LHCN-M2 (cell line): ENCODE measurements at places on chromosomes 6 and 20. TPM values are rescaled to one million over a fixed set of nuclear protein-coding genes. Genes with fewer than 3 reads are reported as not detected.

TRAPPC3L gene
- 0.06 TPM in 1 of 2 replicates, not detected in the other for total RNA-seq

IL22RA2 gene
- total RNA-seq = not detected in 2 replicates

VWA7 gene
- not detected in 2 replicates for total RNA-seq

PNPLA1 gene
- not detected in 2 replicates for total RNA-seq

CAP2 gene
- total RNA-seq = 35.6 and 45.1 TPM in 2 replicates

ENPP4 gene
- total RNA-seq = 1.8 and 1.9 TPM in 2 replicates

PLCB1 gene
- 0.06 TPM in 1 of 2 replicates, not detected in the other for total RNA-seq

GRCh38 chr6:121436274-121436857, 920 bp downstream of the GJA1 start:
- DNase-seq = no peak

DNA sequence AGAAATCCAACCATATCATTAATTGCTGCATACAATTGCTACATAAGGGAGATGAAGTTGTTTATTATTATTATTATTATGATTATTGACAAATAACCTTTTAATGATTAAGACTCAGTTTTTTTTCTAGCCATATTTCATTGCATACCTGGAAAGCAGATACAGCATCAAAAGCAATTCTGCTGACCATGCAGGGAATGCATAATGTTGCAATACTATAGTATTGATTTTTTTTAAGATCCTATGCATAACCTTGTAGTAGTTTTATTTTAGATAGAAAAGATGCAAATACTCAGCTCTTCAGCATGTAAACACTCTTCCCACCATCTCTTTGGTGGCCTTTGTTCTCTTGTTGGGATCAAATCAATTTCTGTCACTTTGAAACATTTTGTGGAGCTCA, 300.9 kb upstream of the MAP3K7 start:
- DNase-seq = no peak

DNA sequence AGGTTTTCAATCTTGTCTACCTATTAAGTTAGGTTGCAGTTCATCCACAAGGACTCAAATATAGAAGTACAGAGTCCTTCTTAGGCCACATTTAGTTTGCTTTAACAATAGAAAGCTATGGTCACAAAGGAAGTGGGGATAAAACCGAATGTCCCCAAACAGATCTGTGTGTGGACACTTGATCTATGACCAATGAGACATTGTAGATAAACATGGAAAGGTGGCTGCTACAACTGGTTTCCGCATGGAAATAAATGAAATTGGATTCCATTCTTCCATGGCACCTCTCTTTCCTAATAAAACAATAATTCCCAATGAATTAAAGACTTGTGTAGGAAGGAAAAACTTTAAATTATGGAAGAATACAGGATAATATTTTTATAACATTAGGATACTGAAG, 20.4 kb upstream of the DOK5 start:
- no peak for DNase-seq

DNA sequence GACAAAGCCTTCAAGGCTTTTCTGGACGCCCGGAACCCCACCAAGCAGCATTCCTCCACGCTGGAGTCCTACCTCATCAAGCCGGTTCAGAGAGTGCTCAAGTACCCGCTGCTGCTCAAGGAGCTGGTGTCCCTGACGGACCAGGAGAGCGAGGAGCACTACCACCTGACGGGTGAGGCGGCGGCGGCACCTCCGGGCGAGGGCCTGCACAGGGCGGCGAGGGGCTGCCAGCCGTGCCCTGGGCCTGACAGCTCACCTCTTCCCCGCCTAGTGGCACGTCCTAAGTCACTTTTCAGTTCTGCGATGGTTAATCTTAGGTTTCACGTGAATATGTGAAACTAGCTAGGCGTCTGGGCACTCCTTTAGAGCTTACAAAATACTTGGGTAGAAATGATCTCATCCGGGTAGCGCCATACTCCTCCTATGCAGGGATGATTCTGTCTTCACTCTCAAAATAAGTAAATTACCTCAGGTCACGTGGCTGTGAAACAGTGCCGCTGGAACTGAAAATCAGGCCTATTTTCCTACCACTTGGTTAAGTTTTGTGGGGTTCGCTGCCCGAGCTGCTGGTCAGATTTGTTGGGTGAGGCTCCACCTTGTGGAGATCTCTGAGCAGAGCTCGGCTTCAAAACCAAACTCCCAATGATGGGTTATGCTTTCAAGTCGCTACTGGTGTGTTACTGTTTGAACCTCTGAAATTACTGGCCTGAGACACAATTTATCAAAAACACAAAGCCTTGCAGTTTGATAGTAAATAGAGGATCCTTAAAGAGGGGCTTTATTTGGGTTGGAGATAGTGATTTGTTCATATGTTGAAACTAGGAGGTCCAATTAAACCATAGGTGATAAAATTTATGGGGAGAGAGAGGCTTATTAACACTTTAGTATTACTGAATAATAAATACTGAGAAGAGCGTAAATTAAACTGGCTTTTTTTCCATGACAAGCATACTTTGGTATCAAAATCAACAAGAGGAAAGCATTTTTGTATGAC, 15.5 kb upstream of the CLDN20 start:
- peak; percentile 77 for DNase-seq

- no peak for DNase-seq
These were observed 24.4 kb downstream of the NCR2 start for GRCh38 chr6:41359617-41360313.

DNA sequence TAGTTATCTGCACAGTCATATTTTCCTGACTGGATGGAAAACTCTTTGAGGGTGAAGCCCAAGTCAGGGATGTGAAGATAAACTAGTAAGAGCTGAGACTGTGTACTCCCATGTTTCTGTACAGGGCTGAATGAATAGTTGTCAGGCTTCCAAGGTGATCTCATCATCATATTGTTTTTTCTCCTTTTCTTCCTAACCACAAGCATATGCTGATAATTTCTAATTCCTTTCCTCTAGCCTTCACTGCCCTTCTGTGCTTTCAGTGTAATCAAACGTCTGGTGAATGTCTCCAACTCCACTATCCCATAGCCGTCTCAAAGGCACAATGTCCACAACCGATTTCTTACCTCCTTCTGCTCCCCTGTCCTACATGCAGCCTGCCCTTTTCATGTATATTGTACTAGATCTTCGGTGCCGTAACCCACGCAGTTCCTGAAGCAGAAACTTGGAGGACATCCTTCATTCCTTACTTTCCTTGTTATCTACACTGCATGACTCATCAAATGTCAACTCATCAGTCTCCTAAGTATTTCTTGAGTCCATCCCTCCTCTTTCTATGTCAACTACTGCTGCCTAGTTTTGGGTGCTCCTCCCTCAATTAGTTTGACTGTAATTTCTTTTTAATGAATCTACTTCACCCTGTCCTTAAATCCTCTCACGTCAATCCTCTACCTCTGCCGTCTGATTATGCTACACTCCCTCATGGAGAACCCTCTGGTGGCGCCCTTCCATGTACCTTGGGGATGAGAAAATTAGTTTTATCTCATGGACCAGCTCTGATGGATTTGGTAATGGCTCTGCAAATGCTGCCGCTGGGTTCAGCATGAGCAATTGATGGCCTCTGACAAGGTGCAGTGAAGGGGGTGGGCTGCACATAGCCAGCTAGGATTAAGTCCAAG, 21.9 kb downstream of the NCOA7 start:
- peak; percentile 89 for DNase-seq
